ENCODE measurements at places on chromosomes 4 and X. TPM values are rescaled to one million over a fixed set of nuclear protein-coding genes. Genes with fewer than 3 reads are reported as not detected.

Gene ACSL1
- 46.5 TPM for polyA plus RNA-seq

Gene UCP1
- not detected for polyA plus RNA-seq

Gene WNK3
- 0.09 TPM for polyA plus RNA-seq

Gene GPRASP1
- 2.4 TPM for polyA plus RNA-seq

Gene USP17L25
- polyA plus RNA-seq = not detected

Gene ASB9
- polyA plus RNA-seq = 0.88 TPM

Gene SLC10A7
- polyA plus RNA-seq = 3.8 TPM

Gene YY2
- polyA plus RNA-seq = 0.77 TPM

Gene LDOC1
- 19.1 TPM for polyA plus RNA-seq

Gene HSD17B13
- polyA plus RNA-seq = 0.14 TPM

Gene UPF3B
- polyA plus RNA-seq = 20.6 TPM

Gene USP51
- 0.24 TPM for polyA plus RNA-seq
